NCI-H146 (cell line): ENCODE measurements at places on chromosomes 6 and 20.

GRCh38 chr6:35719830-35720733, 16.8 kb upstream of the ARMC12 start:
- no peak for DNase-seq

DNA sequence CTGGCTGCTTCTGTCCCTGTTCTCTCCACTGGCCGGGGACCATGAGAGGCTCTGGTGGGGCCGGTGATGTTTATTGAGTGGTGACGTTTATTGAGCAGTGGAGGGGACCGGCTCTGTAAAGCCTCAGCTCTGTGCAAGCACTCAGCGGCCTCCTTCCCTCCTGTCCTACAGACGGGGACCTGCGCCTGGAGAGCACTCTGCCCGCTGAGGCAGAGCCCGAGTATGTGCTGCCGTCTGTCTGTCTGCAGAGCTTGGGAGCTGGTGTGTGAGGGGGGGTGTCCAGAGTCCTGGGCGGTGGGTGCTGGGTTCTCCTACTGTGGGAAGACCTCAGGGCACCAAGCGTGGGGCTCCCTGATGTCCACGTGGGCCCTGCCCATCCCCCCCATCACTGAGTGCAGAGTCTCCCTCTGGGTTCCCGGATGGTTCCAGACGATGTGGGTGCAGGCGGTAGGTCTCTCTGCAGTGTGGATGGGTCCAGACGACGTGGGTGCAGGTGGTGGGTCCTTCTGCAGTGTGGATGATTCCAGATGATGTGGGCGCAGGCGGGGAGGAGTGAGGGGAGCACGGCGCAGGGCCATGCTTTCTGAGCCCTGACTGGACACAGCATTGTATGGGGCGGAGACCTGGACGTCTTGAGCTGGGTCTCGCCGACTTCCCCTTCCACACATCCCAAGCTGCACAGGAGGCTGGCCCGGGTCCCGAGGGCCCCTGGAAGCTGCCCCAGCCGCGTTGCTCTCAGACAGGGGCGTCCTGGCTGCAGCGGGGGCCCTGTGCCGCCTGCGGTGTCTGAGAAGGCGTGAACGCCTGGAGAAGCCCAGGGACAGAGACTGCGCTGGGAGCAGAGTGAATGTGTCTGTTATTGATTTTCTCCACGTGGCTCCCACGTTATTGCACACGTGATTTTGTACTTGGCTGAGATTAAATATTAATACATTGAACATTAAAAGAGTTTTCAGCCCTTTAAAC, 14.9 kb upstream of the BHLHE23 start:
- DNase-seq, result no peak

- no peak for DNase-seq
Measured at GRCh38 chr20:44542890-44543289, 21.0 kb upstream of the SERINC3 start.

GRCh38 chr20:17898548-17898994, 70.0 kb downstream of the SNX5 start:
- DNase-seq, result peak; percentile 46
